AG04450 (cell line): ENCODE measurements at places on chromosomes 11 and 22.

- no peak for DNase-seq
These were observed 163.8 kb downstream of the CWF19L2 start for GRCh38 chr11:107293677-107294344.

DNA sequence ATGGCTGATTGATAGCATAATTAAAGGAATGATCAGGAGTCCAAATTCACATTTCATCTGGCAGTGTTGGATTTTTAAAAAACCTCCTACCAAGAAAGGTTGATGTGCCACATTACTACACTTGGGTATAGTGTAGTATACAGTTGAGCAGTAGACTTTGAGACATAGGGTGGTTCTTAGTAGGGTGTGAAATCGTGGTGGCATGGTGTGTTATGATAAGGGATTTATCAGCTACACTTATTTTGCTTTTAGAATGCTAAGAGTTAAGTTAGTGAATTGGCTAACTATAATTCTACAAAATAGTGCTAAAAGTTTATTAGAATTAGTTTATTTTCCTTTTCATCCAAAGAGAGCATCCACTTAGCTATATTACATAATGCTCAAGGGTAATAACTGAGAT lies 13.1 kb downstream of the TBCEL start:
- DNase-seq, result no peak

GRCh38 chr11:73445980-73446379 lies 69.8 kb downstream of the RELT start:
- no peak for DNase-seq

- no peak for DNase-seq
These were observed 9.4 kb downstream of the UPB1 start for GRCh38 chr22:24504540-24504939.

DNA sequence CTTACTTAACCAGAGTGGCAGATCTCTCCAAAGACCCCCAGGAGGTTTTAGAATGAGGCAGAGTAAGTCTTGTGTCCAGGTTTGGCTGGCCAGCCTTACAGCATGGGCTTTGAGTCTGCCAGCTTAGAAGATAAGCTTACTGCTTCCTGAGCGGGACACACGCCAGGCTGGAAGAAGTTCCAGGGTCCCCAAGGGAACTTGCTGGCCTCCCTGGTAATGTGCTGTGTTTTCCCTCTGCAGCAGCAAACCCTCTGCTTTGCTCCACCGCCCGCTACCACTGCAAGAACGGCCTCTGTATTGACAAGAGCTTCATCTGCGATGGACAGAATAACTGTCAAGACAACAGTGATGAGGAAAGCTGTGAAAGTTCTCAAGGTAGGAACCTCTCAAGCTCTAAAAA lies 154.2 kb downstream of the LDLRAD3 start:
- no peak for DNase-seq

DNA sequence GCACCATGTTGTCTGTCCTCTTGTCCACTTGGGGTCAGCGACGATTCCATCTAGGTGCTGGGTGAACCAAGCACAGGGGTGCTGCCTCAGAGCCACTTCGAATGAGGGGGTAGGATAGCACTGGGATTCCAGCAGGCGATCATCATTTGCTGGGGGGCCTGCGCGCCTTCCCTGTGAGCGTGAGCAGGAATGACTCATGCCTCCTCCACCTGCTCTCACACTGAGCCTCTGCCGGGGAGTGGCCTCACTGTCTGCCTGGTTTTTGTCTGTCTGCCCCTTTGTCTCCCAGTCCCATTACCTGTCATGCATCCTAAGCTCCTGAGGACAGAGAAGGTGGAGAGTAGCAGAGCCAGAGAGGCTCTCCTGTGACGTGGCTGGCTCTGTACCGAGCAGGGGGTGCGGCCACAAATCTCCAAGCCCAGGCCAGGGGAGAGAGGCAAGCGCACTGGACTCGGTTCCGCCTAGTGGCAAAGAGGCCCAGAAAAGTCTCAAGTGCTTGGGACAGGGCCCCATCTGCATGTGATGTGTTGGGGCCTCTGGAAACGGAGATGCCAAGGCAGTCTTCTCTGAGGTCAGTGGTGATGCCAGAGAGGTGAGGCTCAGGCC lies 30.8 kb downstream of the RSPH14 start:
- no peak for DNase-seq

DNA sequence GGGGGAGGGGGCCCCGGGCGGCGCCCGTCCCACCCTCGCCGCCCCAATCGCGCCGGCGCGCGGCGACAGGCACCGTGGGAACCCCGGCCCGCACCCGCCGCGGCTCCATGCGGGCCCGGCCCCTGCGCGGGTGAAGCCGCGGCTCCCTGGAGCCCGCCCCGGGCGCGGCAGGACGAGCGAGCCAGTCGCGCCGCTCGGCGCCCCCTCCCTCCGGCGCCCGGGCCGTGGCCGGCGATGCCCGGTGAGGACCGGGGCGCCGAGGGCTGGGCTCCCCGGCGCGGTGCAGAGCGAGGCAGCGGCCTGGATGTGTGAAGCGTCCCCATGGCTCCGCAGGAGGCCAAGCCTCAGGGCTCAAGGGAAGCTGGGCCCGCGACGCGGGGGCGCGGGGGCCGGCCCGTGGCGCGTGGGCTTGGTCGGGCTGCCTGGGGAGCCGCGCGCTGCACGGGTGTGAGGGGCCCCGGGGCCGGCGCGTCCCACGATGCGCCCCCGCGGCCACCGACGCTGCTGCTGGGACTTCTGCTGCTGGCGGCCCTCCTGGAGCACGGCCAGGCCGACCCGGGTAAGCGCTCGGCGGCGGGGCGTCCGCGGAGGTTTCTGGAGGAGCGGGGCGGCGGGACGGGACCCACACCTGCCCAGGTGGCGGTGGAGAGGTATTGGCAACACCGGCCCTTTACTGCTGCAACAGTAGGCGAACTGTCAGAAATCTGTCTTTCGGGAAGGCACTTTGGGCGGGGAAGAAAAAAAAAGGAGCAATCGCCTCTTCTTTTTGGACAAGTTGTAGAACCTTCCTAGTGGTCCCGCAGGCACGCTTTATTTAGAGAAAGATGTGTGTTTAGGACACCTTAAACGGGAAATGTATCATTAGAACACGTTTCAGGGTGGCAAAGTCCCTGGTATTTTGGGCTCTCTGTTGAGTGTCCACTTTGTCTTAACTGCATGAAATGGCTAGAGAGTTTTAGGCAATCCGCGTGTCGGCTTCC lies 119.4 kb downstream of the HIPK3 start:
- no peak for DNase-seq

GRCh38 chr22:31929167-31929930 lies 15.0 kb upstream of the YWHAH start:
- peak; percentile 42 for DNase-seq

DNA sequence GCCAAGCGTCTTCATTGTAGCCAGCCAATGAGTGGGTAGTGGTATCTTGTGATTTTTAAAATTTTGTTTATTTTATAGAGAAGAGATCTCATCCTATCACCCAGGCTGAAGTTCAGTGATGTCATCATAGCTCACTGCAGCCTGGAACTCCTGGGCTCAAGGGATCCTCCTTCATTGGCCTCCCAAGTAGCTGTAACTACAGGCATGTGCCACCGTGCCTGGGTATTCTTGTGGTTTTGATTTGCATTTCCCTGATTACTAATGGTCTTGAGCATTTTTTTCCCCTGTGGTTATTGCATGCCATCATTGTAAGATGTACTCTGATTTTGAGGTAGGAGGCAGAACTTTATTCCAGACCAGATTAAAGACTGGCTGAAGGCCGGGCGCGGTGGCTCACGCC lies 2.4 kb upstream of the DENND6B start:
- no peak for DNase-seq

GRCh38 chr11:118714816-118715215 lies 35.4 kb upstream of the TREH start:
- DNase-seq, result no peak

GRCh38 chr11:47099214-47099917 lies 77.3 kb downstream of the ARFGAP2 start:
- no peak for DNase-seq

GRCh38 chr11:65496304-65497140 lies 2.3 kb upstream of the MALAT1 start:
- no peak for DNase-seq

GRCh38 chr22:28410050-28410816 lies 269.4 kb downstream of the TTC28 start:
- no peak for DNase-seq

GRCh38 chr11:122963961-122964360 lies 17.7 kb downstream of the BSX start:
- DNase-seq, result no peak

DNA sequence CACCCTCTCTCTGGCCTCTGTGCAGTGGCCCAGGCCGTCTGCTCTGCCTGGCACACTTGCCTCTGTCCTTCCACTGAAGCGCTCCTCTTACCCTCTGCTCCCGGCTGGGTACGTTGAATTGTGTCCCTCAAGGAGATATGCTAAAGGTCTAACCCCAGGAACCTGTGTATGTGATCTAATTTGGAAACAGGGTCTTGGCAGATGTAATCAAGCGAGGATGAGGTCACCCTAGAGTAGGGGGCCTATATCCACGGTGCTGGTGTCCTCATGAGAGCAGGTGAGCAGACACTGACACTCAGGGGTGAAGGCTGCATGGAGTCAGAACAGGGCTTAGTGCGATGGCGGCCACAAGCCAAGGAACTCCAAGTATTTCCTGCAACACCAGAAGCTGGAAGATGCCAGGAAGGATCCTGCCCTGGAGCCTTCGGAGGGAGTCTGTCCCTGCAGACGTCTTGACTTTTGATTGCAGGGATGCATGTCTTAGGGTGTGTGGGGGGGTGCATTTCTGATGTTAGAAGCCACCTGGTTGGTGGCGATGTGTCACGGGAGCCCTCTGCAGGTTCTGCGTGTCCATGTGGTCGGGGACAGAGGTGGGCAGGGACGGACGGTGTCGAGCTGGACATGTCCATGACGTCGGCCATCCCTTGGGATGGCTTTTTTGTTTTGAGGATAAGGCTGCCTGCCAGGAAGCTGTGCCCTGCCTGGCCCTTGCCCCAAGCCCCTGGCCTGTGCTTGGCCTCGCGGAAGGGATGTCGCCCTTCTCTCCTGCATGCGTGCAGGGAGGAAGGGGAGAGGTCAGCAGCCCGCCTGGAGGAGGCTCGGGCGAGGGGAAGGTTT lies 68.6 kb downstream of the LRP5 start:
- no peak for DNase-seq

DNA sequence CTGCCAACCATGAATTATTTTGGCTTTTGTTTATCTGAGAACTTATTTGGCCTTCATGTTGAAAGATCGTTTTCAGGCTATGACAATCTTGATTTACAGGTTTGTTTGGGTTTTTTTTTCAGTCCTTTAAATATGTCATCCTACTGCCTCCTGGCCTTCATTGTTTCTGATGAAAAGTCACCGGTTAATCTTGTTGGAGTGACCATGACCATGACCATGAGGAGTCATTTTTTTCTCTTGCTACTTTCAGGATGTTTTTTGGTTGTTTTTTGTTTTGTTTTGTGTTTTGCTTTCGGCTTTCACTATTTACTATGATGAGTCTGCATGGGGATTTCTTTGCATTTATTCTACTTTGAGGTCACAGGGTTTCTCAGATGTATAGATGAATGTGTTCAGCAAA lies 81.6 kb downstream of the BRD1 start:
- no peak for DNase-seq
